ENCODE measurements at places on chromosomes 3 and 15. TPM values are rescaled to one million over a fixed set of nuclear protein-coding genes. Genes with fewer than 3 reads are reported as not detected.

- DNase-seq = no peak
These were observed 25.4 kb downstream of the AADAC start for GRCh38 chr3:151839313-151839631.

The TTLL3 gene
- 31.0 TPM for total RNA-seq

- no peak for DNase-seq
These were observed 57.2 kb downstream of the CBLB start for GRCh38 chr3:105811518-105812193.

DNA sequence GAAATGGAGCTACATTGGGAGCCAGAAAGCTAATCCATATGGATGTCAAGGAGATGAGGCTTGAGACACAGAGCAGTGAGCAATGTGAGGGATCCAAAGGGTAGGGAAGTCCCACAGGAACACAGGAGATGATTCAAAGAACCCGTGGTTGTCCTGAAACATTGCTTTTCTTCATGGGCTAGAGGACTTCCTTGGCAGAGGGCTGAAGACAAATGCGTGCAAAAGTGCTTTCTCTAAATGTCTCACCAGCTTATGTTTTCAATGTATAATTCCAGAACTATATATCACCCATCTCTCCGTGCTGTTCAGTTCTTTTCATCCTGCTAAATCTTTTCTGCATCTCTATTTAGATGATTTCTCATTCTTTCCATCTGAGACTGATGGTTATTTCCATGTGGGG lies 46.0 kb upstream of the GOLGA8A start:
- no peak for DNase-seq

DNA sequence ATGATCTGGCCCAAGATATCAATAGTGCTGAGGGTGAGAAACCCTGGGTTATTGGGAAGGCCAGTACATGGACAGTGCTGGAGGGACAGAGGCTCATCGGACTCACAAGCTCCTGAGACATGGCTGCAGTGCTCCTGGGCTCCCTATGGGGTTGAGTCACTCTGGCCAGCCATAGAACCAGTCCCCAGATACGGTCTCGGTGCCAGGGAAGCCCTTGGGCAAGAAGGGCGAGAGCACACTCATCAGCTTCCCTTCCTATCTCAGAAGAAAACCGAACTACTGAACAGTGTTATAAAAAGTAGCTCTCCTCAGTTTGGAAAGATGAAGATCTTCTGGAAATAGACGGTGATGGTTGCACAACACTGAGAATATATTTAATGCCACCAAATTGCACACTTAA lies 34.4 kb downstream of the POC1A start:
- DNase-seq = no peak
